GM23338 (cell line): ENCODE measurements at places on chromosomes 4 and X.

- DNase-seq: no peak
These were observed 498.0 kb upstream of the BOD1L1 start for GRCh38 chr4:14125375-14126129.

GRCh38 chrX:128975745-128976144, 547.5 kb downstream of the SMARCA1 start:
- DNase-seq: peak; percentile 72

DNA sequence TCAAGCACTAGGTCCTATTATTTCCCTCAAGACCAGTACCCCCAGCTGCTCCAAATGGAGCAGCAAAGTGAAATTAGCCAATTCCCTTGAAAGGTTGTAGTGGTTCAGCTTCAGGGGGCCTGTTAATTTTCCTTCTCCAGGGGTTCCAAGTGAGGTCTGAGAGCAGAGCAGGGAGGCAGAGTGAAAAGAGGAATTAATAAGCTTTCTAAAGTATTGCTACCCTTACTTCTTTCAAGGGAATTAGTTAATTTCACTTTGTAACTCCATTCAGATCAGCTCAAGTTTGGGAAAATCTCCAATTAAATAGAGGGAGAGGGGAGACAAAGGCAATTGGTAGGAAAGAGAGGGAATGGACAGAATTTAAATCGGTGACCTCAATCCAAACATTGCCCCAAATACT, 78.7 kb upstream of the SLC7A11 start:
- DNase-seq: no peak

GRCh38 chr4:24992968-24993367, 37.8 kb downstream of the LGI2 start:
- no peak for DNase-seq

GRCh38 chrX:52420824-52421443, 52.1 kb downstream of the XAGE2 start:
- DNase-seq: no peak

GRCh38 chr4:71608678-71609071, 175.2 kb downstream of the GC start:
- no peak for DNase-seq

- DNase-seq: peak; percentile 67
These were observed 49.8 kb downstream of the TMEM144 start for GRCh38 chr4:158259955-158260575.

GRCh38 chrX:130028196-130028595, 45.8 kb downstream of the BCORL1 start:
- peak; percentile 36 for DNase-seq

DNA sequence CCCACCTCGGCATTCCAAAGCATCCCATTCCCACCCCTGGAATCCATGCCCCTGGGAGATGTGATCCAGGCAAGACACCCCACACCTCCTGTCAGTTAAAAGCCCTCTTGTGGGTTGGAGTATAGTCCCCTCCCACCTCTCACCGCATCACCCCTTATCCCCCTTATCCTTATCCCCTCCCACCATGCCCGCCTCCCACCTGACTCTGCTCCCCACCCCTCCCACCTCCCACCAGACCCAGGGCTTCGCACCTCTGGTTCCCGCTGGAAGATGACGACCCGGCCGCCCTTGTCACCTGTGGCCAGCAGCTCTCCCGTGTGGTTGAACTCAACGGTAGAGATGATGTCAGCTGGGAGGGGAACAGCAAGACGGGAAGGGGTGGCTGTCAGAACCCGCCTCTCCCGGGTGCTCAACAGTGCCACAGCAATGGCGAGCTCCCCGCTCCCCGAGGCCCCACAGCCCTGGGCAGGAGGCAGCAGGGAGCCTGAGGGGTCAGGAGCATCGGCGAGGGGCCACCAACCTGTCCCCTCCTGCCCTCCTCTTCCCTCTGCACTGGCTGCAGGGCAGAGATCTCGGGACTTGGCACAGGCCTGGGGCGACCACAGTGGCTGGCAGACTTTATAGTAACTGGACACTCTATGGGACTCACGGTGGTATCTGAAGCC, 91.5 kb downstream of the PPP2R2C start:
- DNase-seq: no peak

- DNase-seq: no peak
These were observed 1597.1 kb downstream of the ADGRL3 start for GRCh38 chr4:62797221-62797620.

DNA sequence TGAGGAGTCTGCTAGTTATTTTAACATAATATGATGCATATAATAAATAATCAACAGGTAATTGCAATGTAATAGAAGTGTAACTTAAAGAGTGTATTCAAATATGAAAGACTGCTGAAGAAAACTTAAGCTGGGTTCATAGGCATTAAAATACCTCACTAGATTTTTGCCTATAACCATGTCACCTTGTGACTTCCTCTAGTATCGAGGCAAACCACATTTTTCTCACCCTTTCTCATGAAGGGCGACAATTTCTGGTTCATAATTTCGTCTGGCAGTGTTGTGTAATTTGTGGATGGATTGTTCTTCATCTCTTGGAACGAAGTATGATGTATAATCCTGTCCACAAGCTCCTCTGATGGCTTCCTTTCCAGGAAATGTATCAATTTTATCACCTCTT, 16.0 kb downstream of the SULT1E1 start:
- DNase-seq: no peak

- DNase-seq: no peak
These were observed 101.5 kb upstream of the AFAP1 start for GRCh38 chr4:8041172-8041571.

DNA sequence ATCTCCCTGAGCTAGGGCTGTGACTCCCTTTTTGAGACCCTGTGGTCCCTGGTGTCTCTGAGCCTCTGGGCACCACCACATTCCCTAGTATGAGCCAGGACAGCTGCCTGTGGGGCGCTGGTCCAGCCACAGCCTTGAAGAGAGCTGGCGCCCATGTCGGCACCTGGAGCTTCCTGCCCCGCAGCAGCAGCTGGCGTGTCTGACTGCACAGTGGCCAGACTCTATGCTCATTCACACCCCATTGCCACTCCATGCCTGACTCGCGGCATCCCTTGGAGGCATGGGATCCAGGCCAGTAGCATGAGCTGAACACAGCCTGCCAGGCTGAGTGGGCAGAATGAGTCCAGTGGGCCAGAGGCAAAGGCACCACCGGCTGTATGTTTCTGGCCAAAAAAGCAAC, 8.3 kb upstream of the SPP1 start:
- no peak for DNase-seq

- peak; percentile 14 for DNase-seq
These were observed 121.9 kb downstream of the BEND2 start for GRCh38 chrX:18098763-18099162.

- DNase-seq: peak; percentile 5
These were observed 5.6 kb downstream of the HAND2 start for GRCh38 chr4:173524218-173525117.

DNA sequence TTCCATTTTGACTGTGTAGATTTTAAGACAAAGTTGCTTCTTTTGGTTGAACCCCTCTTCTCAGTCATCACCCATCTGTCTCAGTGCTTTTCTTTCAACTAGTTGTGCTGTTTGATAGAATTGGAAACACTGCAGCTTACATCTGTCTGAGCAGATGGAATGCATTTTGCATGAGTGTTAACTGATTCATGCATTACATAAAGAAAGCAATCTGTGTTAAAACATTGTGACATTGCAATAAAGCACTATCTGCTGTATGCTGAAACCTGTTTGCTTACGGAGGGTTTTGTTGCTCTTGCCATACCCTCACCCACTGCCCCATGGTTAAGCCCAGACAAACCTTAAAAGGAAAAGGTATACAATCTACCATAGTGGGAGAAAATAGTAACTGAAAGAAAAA, 47.4 kb downstream of the NRK start:
- no peak for DNase-seq

- peak; percentile 20 for DNase-seq
These were observed 231.9 kb downstream of the STPG2 start for GRCh38 chr4:97911236-97911906.

- no peak for DNase-seq
These were observed 82.3 kb downstream of the FREM3 start for GRCh38 chr4:143617994-143618679.

- DNase-seq: peak; percentile 48
These were observed 182.1 kb upstream of the SMIM31 start for GRCh38 chr4:164571593-164572390.

GRCh38 chrX:45191383-45191782, 9.3 kb downstream of the DIPK2B start:
- no peak for DNase-seq

DNA sequence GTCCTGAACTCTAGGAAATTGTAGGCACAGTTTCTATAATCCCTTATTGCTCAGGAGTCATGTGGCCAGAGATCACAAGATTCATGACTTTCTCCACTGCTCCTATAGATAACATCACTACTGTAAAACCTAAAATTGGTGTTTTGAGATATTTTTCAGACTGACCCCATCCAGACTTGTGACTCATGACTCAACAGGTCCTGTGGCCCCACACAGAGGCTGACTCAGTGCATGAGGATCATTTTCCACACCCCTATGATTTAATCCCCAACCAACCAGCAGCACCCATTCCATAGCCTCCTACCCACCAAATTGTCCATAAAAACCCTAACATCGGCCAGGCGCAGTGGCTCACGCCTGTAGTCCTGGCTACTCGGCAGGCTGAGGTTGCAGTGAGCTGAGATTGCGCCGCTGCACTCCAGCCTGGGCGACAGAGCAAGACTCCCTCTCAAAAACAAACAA, 13.2 kb upstream of the XIAP start:
- DNase-seq: no peak

DNA sequence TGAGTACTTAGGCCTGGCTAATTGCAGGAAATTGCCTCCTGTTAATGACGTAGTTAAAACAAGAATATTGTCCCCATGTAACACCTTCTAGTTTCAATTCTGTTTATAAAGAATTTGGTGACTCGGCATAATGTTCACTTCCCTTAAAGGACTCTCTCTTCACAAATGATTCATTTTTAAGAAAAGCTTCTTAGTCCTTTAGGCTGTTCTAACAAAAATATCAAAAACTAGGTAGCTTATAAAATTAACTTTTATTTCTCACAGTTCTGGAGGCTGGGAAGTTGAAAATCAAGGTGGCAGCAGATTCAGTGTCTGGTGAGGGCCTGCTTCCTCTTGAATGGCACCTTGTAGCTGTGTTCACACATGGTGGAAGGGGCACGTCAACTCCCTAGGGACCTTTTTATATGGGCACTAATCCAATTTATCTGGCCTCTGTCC, 23.8 kb downstream of the COL25A1 start:
- DNase-seq: no peak

- DNase-seq: no peak
These were observed 60.1 kb downstream of the MXRA5 start for GRCh38 chrX:3286196-3286945.

DNA sequence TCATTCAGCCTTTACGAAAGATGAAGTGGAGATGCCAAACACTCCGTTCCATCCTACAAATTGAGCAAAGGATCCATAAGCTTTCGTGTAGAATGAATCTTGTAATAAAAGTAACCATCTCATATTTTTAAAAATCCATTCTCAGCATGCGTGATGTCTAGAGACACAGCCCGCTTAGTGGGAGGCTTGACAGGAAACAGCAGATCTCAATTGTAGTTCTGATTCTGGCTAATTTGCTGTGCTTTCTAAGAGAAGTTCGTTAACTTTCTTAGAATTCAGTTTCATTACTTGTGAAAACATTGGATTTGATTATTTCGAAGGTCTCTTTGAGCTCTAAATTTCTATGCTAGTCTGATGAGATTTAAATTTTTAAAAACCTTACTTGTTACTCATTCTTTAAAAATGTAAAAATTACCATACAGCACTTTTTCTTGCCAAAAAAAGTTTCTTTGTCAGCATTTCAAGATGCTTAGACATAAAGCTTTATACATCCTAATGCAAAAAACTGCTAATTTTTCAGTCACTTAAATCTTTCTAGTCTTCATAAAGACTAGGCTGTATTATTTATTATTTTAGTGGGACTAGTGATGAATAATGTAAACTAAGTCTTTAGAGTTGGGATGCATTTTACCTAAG, 66.9 kb upstream of the NEIL3 start:
- DNase-seq: no peak
